Renal cortical epithelial cell (primary cell): ENCODE measurements at places on chromosomes 4 and X. TPM values are rescaled to one million over a fixed set of nuclear protein-coding genes. Genes with fewer than 3 reads are reported as not detected.

GRCh38 chrX:1741816-1742394 lies 127.0 kb downstream of the ASMT start:
- no peak for DNase-seq

DNA sequence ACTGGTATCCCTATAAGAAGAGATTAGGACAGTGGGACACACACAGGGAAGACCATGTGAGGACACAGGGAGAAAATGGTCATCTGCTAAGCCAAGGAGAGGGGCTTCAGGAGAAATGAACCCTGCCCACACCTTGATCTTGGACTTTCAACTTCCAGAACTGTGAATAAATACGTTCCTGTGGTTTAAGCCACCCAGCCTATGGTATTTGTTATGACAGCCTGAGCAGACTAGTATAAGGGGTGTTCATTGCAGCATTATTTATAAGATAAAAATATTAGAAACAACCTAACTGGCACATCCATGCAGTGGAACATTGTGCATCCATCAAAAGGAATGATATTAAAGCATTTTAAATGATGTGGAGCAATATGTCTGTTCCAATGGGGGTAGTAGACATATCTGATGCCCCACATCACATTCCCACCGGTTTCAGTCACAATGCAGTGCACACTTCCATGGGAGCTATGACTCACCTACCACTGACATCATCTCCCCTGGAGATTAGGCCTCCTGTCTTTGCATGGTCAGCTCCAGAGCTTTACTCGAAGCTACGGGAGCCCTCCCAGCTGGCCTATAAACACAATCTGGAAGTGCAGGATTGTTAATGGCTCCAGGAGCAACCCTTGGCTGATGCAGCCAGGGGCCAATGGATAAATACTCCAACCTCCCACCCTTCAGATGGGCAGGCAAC lies 38.9 kb upstream of the MAMLD1 start:
- DNase-seq = peak; percentile 85

DNA sequence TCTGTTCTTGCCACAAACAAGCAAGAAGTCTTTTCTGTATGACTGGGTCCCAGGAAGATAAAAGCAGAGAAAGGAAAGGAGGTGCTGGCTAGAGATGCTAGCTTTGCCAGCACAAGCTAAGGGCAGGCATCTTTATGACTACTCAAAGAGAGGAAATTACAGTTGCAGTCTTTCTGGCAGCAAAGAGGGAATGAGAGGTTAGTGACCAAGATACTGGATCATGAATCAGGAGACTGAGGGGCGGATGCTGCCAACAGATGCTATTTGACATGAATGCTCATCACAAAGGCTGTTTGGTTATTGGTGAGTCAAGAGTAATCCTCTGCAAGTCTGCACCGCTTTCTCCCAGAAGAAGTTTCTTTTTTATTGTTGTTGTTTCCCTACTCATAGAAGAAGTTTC lies 5.5 kb upstream of the XIAP start:
- no peak for DNase-seq

GRCh38 chrX:135522132-135522530 lies 1.7 kb downstream of the INTS6L start:
- no peak for DNase-seq

- peak; percentile 55 for DNase-seq
Observed at GRCh38 chr4:91116861-91117260, 989.7 kb downstream of the CCSER1 start.

DNA sequence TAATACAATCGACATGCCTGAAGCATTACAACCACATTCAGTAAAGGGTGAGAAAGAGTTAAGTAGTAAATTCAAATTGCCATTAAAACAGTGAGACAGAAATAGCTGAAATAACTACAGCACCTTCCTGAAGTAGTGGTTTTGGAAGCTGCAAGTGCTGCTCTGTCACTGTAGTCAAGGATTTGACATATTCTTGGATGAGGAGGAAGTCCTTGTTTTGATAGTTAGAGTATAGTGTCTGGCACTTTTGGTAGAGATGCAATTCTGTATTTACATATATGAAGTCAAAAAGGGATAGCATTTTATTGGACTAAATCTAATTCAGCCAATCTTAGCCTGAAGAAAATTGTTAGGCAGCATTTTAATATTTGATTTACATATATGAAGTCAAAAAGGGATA lies 1559.6 kb downstream of the TECRL start:
- DNase-seq = no peak

- DNase-seq = no peak
Observed at GRCh38 chrX:2502120-2502667, 1.4 kb upstream of the DHRSX start.

DNA sequence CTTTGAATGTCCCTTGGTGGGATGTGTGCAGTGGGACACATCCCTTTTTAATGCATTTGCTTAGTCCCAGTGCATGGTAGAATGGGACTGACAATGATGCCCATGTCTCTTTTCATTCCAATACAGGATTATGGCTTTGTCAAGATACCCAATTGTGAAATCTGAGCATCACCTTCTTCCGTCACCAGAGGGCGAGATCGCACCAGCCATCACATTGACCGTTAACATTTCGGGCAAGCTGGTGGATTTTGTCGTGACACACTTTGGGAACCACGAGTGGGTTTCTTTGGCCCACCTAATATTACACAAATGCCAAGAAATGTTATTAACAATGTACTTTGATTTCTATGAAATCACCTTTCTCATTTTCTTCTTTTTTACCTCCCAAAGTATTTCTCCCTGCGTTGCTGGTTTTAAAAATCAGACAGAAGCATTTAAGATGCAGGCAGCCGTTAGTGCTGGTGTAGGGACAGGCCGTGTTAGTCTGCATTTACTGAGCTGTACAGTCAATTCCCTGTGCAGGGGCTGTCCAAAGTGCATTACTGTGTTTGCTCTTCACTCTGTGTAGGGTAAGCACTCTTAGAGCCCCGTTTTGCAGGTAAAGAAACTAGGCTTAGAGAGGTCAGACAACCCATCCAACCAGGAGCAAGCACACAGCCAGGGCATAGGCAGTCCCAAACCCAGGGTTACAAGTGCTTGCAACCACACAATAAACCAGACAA lies 46.5 kb downstream of the CWH43 start:
- peak; percentile 16 for DNase-seq

DNA sequence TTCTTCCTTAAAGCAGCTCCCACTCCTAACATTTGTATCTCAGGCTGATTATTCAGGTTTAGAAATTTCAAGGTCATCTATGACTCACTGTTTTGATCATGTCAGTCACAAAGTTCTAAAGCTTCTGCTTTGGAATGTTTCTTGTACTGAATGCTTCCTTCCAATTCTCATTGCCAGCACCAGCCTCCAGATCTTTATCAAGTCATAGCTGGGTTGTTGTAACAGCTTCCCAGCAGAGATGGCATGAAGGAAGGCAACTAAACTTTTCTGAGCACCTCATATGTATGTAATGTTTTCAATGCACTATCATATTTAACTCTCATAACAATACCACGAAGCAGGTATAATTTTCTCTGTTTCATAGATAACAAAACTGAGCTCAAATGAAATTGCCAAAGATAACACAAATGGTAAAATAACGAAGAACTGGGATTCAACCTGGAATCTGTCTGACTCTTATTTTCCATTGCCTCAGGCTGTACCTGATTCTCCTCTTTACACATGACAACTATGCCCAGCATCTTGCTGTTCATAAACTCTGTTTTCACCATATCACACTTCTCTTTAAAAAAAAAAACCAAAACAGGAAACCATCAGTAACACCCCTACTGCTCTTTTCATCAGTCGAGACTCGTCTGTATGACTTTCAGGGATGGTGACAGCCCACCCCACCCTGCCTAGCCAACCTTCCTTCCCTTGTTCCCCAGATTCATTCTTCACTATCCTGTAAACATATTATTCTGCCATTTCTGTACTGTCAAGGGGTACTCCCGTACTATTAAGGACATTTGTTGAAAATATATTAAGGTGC lies 13.4 kb downstream of the TRPC3 start:
- DNase-seq = peak; percentile 50

GRCh38 chrX:55056820-55057674 lies 17.8 kb upstream of the PAGE2B start:
- DNase-seq = peak; percentile 0

- no peak for DNase-seq
Observed at GRCh38 chr4:12270546-12270945, 841.9 kb upstream of the HS3ST1 start.

DNA sequence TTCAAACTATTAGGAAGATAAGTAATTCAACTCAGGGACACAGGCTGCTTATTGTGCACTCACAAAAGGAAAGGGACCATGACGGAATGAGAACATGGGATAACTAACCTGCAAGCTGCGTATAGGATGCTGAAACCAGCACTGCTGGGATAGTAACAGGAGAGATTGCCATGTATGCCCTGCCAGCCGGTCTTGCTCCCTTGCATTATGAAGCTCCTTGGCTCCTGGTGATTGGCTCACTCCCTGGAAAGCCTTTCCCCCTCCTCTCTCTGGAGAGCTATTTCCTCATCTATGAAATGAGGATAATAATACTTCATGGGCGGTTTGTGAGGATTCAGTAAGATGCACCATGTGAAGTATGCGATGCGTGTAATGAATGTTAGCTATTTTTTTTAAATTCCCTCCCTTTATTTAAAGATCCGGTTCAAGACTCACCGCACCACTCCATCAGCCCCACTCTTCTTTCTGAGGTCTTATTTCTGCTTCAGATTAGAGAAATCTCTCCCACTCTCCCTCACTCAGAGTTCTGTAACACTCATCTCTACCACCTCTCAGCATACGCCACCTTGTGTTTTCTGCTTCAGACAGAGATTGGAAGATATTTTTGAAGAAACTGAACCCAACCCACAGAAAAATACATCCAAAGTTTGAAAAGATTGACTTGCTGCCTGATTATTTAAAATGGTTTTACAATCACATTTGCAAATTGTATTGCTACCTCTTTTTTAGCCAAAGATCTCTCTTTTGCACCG lies 18.4 kb downstream of the MSMO1 start:
- DNase-seq = no peak

GRCh38 chr4:110268352-110268751 lies 69.9 kb upstream of the ELOVL6 start:
- DNase-seq = no peak

DNA sequence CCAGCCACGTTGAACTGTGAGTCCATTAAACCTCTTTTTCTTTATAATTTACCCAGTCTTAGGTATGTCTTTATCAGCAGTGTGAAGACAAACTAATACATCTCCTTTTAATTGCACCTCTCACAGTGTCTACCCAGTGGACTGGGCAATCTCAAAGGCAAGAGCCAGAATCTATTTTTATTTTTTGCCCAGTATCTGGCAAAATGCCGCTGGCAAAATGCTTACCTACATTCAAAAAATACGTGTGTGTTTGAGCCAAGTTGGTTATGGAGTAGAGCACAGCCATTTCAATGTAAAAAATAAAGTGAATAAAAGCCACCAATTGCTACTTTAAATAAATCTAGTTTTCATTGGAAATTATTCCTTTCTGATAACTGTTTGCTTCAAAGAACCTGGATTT lies 199.9 kb downstream of the GC start:
- no peak for DNase-seq

DNA sequence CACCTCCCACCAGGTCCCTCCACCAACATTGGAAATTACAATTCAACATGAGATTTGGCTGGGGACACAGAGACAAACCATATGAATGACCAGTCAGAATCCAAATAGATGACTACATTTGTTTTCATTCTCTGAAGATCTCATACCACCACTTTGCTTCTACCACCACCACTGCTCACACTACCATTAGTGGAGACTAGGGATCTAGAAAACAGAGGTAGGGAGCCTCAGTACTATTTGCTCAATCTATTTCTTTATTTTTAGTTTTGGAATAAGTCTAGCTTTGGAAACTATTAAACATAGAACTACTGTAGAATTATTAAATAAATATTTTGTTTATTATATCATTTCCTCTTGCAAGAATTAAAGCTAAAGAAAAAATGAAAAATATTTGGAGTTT lies 727.9 kb downstream of the CCSER1 start:
- no peak for DNase-seq

DNA sequence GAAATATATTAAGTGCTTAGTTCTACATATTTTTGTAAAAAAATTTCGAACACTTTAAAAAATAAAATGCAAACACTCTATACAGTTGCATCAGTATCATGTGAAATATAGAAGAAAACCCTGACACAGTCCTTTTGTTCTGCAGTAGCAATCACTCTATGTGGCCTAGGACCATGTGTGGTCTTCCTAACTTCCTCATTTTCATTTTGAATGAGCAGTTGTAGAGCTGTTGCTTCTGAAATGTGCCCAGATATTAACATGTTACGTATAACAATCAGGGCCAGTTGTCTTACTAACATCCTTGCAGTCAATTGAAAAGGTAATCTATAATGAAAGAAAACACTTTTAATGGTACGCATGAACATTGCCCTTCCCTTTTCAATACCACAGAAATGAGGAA lies 107.9 kb downstream of the ZNF827 start:
- no peak for DNase-seq

GRCh38 chr4:53313510-53313909 lies 52.4 kb downstream of the SCFD2 start:
- DNase-seq = peak; percentile 9

- peak; percentile 20 for DNase-seq
Observed at GRCh38 chrX:150683536-150684146, 9.6 kb upstream of the MTMR1 start.

DNA sequence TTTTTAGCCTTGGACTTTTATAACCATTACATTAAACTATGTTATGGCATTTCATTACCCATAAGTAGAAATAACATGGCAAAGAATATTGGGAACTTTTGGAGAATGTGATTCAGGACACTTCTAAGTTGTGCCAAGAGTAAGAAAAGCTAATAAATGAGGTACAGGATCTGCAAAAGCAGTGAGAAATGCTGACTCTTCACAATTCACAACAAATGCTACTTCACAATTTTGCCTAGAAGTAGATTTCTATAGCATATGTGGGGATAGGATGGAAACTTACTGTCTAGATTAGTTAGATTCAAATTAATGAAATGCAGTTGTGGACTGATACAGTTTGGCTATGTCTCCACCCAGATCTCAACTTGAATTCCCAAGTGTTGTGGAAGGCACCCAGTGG lies 173.7 kb downstream of the COMMD8 start:
- DNase-seq = no peak

- DNase-seq = no peak
Observed at GRCh38 chrX:39214387-39215126, 413.3 kb downstream of the MID1IP1 start.

DNA sequence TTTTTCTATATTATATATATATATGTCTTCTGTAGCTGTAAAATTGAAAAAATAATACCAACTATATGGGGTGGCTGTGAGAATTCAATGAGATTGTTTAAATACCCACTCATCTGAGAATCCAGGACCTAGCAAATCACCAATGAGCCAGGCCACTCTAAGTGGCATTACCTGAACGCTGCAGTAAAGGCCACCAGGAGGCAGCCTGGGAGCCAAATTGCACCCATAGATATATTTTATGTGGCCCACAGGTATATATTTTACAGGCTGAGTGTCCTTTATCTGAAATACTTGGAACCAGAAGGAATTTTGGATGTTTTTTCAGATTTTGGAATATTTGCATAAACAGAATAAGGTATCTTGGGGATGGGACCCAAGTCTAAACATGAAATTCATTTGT lies 58.2 kb upstream of the C4orf50 start:
- DNase-seq = no peak

MAGEA4 gene
- total RNA-seq = not detected in 2 replicates

IL9R gene
- not detected in 2 replicates for total RNA-seq

CXCL1 gene
- total RNA-seq = 194 and 254 TPM in 2 replicates

FGG gene
- total RNA-seq = 0.20 TPM in 1 of 2 replicates, not detected in the other

MAGEA1 gene
- not detected in 2 replicates for total RNA-seq

NAA10 gene
- 51.8 and 52.8 TPM in 2 replicates for total RNA-seq

SMIM31 gene
- total RNA-seq = 0.05 TPM in 1 of 2 replicates, not detected in the other

PAGE2B gene
- not detected in 2 replicates for total RNA-seq

FRMPD4 gene
- total RNA-seq = under 0.01 and 0.30 TPM in 2 replicates

PPP1R2C gene
- total RNA-seq = not detected in 2 replicates

DMD gene
- total RNA-seq = 1.6 and 4.0 TPM in 2 replicates

TRAM1L1 gene
- total RNA-seq = 3.6 and 5.2 TPM in 2 replicates

SMARCA1 gene
- 65.8 and 136 TPM in 2 replicates for total RNA-seq

TASL gene
- total RNA-seq = not detected in 2 replicates

CFAP47 gene
- total RNA-seq = 0.35 and 1.6 TPM in 2 replicates
